ENCODE measurements at places on chromosomes 4 and X. TPM values are rescaled to one million over a fixed set of nuclear protein-coding genes. Genes with fewer than 3 reads are reported as not detected.

MAGEB17 gene
- not detected for total RNA-seq

GRCh38 chr4:139246166-139246565, 33.9 kb downstream of the MGARP start:
- H3K36me3 ChIP-seq = no peaks in the 10 kb centered on the region
- no peaks in the 10 kb centered on the region for H3K27me3 ChIP-seq
- no peak for DNase-seq
- H3K4me3 ChIP-seq = no peak overlapping the region
- H3K4me1 ChIP-seq = no peaks in the 10 kb centered on the region
- no peak overlapping the region for H3K27ac ChIP-seq

LEF1 gene
- 350 TPM for total RNA-seq

DNA sequence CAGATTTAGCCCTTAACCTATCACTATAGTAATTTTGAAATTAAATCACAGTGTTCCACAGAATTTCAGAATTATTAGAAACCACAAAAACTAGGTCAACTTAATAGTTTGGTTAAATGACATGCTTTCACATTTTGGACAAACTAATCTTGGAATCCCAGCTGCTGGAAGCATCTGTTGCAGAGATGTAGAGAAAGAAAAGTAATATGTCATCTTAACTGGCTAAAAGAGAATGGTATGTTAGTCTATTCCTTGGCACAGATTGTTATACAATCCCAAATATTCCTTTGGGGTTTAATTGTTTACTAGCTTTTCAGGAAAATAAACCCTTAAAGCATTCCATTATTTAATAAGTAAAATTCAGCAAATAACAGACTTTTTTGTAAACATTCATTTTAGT, 519.9 kb downstream of the IL15 start:
- H3K36me3 ChIP-seq = peaks cover 37% of the 10 kb centered on the region
- no peak overlapping the region for H3K27ac ChIP-seq
- no peak overlapping the region for H3K4me3 ChIP-seq
- H3K4me1 ChIP-seq = peaks cover 9% of the 10 kb centered on the region

GABRQ gene
- total RNA-seq = 0.05 TPM

DNA sequence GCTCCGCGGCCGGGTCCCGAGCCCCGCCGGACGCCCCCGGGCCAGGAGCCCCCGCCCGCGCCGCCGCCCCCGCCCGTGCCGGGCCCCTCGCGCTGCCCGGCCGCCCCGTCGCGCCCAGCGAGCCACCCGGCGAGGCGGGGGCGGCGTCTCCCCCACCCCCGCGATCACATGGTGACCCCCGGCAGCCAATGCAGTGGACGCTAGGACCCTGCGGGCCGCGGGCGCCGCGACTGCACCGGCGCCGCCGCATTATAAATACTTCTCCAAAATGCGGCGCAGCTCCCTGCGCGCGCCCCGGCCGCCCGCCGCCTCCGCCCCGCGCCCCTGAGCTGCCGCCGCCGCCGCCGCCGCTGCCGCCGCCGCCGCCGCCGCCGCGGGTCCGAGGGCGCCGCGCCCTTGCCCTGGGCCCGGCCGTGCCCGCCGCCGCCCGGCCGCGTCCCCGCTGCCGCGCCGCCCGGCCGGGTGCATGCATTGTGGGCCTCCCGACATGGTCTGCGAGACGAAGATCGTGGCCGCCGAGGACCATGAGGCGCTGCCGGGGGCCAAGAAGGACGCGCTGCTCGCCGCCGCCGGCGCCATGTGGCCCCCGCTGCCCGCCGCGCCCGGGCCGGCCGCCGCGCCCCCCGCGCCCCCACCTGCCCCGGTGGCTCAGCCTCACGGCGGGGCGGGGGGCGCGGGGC, at the start of gene NAT8L:
Gene NAT8L (plus strand): TSS at position 282 of the 680 bp plus-strand sequence. CDS start 185 bp downstream, at position 467.
- H3K36me3 ChIP-seq = no peaks in the 10 kb centered on the region
- H3K27ac ChIP-seq = no peak within 1 kb of the TSS
- DNase-seq = no peak
- H3K27me3 ChIP-seq = peaks cover 28% of the 10 kb centered on the region
- peak within 1 kb of the TSS; percentile 38 for H3K4me3 ChIP-seq

GRCh38 chrX:120690344-120690743, 60.5 kb upstream of the C1GALT1C1 start:
- peaks cover 20% of the 10 kb centered on the region for H3K4me1 ChIP-seq
- H3K4me3 ChIP-seq = no peak overlapping the region
- no peak for DNase-seq
- no peaks in the 10 kb centered on the region for H3K27me3 ChIP-seq
- no peaks in the 10 kb centered on the region for H3K36me3 ChIP-seq

PLXNB3 gene
- 0.05 TPM for total RNA-seq

All from activated naive CD4-positive, alpha-beta T cell treated with anti-CD3 and anti-CD28 coated beads for 36 hours (primary cell).